ENCODE measurements at places on chromosomes 3 and 15. TPM values are rescaled to one million over a fixed set of nuclear protein-coding genes. Genes with fewer than 3 reads are reported as not detected.

Gene MED12L
- total RNA-seq, result 0.29 TPM

Gene CCDC13
- total RNA-seq, result 4.8 TPM

Gene ZBED2
- total RNA-seq, result not detected

Gene GAP43
- total RNA-seq, result not detected

Gene CHST2
- total RNA-seq, result 21.3 TPM

Gene SUSD5
- total RNA-seq, result 0.58 TPM

Gene AQR
- 15.6 TPM for total RNA-seq

Gene ADIPOQ
- not detected for total RNA-seq

Gene BFSP2
- total RNA-seq, result not detected

Gene STRIT1
- not detected for total RNA-seq

Gene CADM2
- total RNA-seq, result not detected

Gene CACNA2D3
- under 0.01 TPM for total RNA-seq

Gene FAM81A
- total RNA-seq, result 0.29 TPM

Gene GNAT1
- total RNA-seq, result not detected

Gene SNX4
- 51.9 TPM for total RNA-seq

Gene TMEM40
- not detected for total RNA-seq

Gene SCG3
- not detected for total RNA-seq

Gene GRK7
- not detected for total RNA-seq

Gene MRPS11
- total RNA-seq, result 43.2 TPM

Gene C15orf40
- total RNA-seq, result 8.3 TPM

Gene SERINC4
- not detected for total RNA-seq

Gene UBAP1L
- 0.18 TPM for total RNA-seq

Gene SPCS1
- total RNA-seq, result 219 TPM

Gene EPHA6
- not detected for total RNA-seq

Gene PRKAR2A
- total RNA-seq, result 34.7 TPM

Gene AGBL1
- not detected for total RNA-seq

Gene TPRG1
- not detected for total RNA-seq

All from myometrial cell (primary cell).